Mesothelial cell of epicardium (in vitro differentiated cells): ENCODE measurements at places on chromosomes 1 and 21. TPM values are rescaled to one million over a fixed set of nuclear protein-coding genes. Genes with fewer than 3 reads are reported as not detected.

DNA sequence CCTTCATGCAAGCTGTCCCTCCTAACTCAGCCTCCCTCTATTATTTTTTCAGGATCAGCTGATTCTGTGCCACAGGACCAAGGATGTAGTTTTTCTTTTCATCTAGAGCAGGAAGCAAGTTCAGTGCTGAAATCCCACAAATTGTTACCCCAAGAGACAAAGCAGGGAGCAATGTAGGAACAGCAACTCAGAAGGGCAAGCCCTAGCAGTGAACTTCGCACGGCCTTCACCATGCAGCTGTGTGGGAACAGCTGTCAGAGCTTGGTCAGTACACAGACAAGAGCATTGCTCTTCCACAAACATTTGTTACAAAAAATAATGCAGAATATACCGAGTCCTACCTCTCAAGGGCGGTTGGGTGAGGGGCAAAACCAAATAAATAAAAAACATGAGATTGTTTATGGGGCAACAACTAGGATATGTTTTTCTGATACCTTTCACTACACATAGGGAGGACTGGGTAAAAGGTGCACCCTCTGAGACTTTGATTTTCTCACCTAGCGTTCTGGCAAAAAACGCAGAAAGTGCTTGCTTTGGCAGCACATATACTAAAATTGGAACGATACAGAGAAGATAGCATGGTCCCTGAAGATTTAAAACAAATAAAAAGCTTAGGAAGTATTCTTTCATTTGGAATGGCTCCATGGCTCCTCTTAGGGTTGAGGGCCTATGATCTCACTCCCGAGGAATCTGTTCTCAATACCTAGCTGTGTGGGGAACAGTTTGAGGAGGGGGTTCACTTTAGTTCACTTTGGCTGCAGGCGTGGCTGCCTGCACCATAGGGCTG, 37.1 kb upstream of the ANGPTL7 start:
- no peak for DNase-seq
- no peaks in the 10 kb centered on the region for H3K27me3 ChIP-seq
- peaks cover 28% of the 10 kb centered on the region for H3K36me3 ChIP-seq
- no peak overlapping the region for H3K4me3 ChIP-seq
- peak overlapping the region; percentile 64 for H3K27ac ChIP-seq

- no peaks in the 10 kb centered on the region for H3K4me1 ChIP-seq
- no peak for DNase-seq
- H3K36me3 ChIP-seq, result no peaks in the 10 kb centered on the region
- H3K27ac ChIP-seq, result no peak overlapping the region
Measured at GRCh38 chr1:176820391-176821031, 344.0 kb downstream of the ASTN1 start.

Gene F13B
- total RNA-seq, result not detected in 3 replicates

DNA sequence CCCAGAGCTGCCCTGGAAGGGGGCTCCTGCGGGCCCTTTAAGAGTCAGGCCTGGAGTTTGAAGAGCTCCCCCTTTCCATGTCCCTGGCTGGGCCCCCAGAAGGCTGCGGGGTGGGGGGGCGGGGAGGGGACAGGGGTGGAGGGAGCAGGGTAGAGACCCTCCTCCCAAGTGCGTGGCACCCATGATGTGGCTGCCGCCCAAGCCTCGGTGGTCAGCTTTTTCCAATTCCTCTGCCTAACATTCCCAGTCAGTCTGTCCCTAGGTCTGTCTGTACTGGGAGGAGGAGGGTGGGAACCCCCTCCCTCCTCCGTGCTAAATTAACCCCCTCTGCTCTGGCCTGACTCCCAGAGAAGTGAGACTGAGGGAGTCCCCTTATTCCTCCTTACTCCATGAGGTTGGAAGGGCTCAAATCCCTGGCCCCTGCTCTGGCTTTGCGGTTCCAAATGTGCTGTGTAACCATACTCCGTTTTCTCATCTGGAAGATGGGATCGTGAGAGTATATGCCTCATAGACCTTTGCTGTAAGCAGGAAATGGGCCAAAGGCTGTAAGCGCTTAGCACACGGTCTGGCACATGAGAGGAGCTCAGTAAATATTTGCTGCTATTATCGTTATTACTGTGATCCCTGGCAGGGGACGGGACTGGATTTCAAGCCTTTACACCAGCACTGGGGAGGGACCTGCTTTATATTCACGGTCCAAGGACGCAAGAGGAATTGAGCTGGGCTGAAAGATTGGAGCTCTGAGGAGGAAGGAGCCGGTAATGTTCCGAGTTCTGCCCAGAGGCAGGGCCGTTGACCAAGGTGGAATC, 658 bp upstream of the COL16A1 start:
- peak overlapping the region; percentile 95 for H3K27ac ChIP-seq
- no peak for DNase-seq

DNA sequence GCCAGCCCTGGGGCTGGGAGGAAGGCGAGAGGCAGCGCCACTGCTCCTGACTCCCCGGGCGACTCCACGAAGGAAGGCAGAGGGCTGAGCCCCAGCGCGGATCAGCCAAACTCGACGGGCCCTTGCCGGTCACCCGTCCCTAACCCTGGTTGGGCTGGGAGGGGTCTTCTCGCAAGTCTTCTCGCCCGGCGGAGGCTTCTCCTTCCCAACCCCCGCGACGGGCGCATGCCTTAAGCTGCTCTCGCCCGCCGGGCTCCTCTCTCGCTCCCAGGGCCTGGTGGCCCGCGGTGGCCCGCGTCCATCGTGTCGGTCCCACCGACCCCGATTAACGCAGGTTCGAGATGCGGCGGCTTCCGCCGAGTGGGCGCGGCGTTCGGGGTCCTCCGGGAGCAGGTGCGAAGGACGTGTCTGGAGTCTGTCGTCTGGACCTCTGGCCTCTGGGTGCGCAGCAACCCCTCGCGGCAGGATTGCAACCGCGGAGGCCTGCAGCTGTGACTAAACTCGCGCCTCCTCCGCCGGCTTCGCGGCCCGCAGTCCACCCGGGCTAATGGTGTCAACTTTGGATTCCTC, 29.0 kb upstream of the PPM1J start:
- no peak overlapping the region for H3K27ac ChIP-seq
- peaks cover 59% of the 10 kb centered on the region for H3K27me3 ChIP-seq
- DNase-seq, result peak; percentile 56
- H3K4me1 ChIP-seq, result peaks cover 2% of the 10 kb centered on the region
